Stimulated activated CD8-positive, alpha-beta memory T cell treated with anti-CD3 and anti-CD28 coated beads, Interleukin-2, amount 100 ng/mL, for 1 hour (primary cell): ENCODE measurements at places on chromosomes 5 and 9.

GRCh38 chr5:59367791-59368394 lies 525.6 kb downstream of the PDE4D start:
- no peak for DNase-seq

DNA sequence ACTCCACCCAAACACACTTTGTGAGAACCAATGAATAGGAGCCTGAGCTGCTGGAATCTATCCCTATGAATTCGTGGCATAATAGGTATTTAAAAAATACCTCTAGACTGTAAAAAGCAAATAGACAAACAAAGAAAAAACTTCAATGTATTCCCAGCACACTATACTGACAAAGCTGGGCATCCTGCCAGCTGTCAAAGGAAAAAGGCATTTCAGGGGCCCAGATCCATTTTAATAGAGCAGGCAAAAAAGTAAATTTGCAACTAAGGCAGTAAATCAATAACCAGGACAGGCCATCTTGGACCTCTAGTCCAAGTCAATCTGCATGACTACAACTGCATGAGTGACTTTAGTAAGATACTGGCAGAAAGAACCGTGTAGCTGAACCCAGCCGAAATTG lies 25.6 kb upstream of the LARP1 start:
- DNase-seq = no peak

- no peak for DNase-seq
Observed at GRCh38 chr5:38143384-38143783, 115.0 kb upstream of the EGFLAM start.

- no peak for DNase-seq
Observed at GRCh38 chr5:96671441-96671840, 9.3 kb downstream of the CAST start.

- DNase-seq = no peak
Observed at GRCh38 chr5:167071981-167072610, 1219.3 kb upstream of the WWC1 start.
